ENCODE measurements at places on chromosomes 2 and 18. TPM values are rescaled to one million over a fixed set of nuclear protein-coding genes. Genes with fewer than 3 reads are reported as not detected.

- H3K36me3 ChIP-seq: no peaks in the 10 kb centered on the region
- H3K4me1 ChIP-seq: no peaks in the 10 kb centered on the region
- no peak for DNase-seq
- no peak overlapping the region for H3K27ac ChIP-seq
Observed at GRCh38 chr2:177283906-177284305, 19.4 kb upstream of the NFE2L2 start.

DNA sequence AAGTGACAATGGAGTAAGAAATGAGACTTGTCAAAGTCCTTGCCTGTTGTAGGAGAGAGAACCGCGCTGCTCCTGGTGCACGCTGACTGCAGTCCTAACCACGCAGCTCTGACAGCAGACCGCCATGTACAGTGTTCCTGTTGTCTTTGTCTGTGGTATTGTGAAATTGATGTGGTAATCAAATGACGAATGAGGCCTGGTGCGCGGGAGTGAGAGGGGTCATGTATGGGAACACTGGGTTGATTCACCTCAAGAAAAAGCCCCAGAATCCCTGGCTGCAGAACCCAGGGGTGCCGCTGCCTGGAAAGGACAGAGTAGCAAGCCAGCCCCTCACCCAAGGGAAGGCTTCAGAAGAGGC lies 64.0 kb downstream of the INPP4A start:
- no peak overlapping the region for H3K4me3 ChIP-seq
- DNase-seq: peak; percentile 64
- H3K36me3 ChIP-seq: no peaks in the 10 kb centered on the region
- no peaks in the 10 kb centered on the region for H3K27me3 ChIP-seq
- H3K27ac ChIP-seq: peak overlapping the region; percentile 38
- peaks cover 6% of the 10 kb centered on the region for H3K4me1 ChIP-seq

DNA sequence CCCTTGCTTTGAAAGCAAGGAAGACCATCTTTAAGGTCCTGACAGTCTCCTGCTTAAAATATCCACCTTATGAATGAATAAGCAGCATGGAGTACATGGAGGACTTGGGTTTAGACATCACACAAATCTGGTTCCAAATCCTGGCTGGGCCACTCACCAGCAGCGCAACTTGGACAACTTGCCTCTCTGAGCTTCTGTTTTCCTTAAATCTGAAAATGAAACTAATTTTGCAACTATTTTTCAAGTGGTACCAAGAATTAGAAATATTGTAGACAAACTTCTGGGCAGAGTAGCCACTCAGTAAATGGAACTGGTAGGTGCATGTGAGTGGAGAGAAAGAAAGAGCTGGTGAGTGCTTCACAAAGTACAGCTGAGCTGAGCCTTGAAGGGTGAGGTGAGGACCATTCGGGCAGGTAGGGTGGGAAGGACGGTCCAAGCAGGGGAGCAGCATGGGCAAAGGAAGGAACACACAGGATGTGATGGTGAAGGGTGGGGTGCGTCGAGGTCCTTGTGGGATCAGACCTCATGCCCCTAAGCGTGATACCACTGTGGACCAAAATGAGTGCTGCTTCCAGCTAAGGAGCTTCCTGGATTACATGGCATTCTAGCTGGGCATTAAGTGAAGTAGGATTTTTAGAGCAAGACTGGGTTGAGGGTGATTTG lies 14.4 kb upstream of the TET3 start:
- H3K4me3 ChIP-seq: no peak overlapping the region
- H3K4me1 ChIP-seq: no peaks in the 10 kb centered on the region
- H3K36me3 ChIP-seq: no peaks in the 10 kb centered on the region
- no peak overlapping the region for H3K27ac ChIP-seq

- DNase-seq: no peak
- H3K36me3 ChIP-seq: no peaks in the 10 kb centered on the region
Observed at GRCh38 chr2:109444916-109445315, 168.8 kb downstream of the SEPTIN10 start.

GRCh38 chr2:152088006-152088405 lies 10.8 kb downstream of the CACNB4 start:
- H3K36me3 ChIP-seq: no peaks in the 10 kb centered on the region
- no peaks in the 10 kb centered on the region for H3K4me1 ChIP-seq
- no peak for DNase-seq
- no peak overlapping the region for H3K27ac ChIP-seq
- H3K4me3 ChIP-seq: no peak overlapping the region
- H3K27me3 ChIP-seq: no peaks in the 10 kb centered on the region

DNA sequence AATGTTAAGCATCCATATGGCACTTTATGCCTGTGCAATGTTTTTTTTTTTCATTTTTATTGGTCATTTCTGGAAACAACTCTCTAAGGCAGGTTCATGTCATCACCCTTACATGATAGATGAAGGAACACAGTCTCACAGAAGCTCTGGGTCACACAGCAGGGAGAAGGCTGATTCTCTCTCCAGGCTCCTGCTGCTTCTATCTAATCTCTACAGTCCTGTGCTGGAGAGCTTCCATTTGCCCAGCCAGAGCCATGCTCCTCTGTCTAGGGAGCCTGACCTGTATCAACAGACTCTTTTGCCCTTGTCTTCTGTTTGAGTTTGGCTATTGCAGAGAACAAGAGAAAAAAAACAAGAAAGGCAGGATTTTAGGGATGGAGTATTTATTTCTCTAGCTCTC lies 584.8 kb downstream of the MBD2 start:
- no peaks in the 10 kb centered on the region for H3K36me3 ChIP-seq
- DNase-seq: no peak
- no peak overlapping the region for H3K4me3 ChIP-seq
- H3K4me1 ChIP-seq: no peaks in the 10 kb centered on the region
- no peak overlapping the region for H3K27ac ChIP-seq

ZNF638 gene
- 226 TPM for total RNA-seq

C1QL2 gene
- not detected for total RNA-seq
